ENCODE measurements at places on chromosomes 2 and 18.

- DNase-seq = no peak
Observed at GRCh38 chr2:152413228-152414030, 78.5 kb downstream of the FMNL2 start.

- DNase-seq = no peak
Observed at GRCh38 chr18:48193521-48194492, 215.4 kb downstream of the ZBTB7C start.

DNA sequence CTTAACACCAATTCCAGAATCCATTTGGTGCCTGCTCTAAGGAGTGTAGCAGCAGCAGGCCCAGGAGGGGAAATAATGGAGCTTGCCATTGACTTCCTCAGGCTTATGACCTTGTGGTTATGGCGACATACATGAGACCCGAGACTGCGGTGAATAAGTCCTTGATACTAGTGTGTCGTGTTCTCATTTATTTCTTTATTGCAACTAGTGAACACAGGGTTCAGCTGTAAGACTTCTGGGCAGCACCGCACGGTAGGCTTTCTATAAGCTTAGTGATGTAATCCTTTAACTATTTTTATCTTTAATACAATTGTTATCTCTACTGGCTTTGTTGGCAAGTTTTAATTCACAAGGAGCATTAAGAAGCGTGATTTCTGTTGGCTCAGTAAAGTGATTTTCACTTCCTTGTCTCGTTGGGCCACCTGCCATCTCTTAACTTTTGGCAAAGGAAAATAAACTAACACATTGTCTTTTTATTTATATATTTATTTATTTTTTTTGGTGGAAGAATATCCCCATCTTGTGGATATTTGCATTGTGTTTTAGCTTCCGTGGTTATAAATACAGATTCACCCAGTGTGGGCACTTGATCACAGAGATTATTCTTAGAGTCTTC, 139.8 kb downstream of the LTBP1 start:
- no peak for DNase-seq

GRCh38 chr2:146873056-146873455, 971.8 kb upstream of the ACVR2A start:
- no peak for DNase-seq
